ENCODE measurements at places on chromosomes 11 and 22.

DNA sequence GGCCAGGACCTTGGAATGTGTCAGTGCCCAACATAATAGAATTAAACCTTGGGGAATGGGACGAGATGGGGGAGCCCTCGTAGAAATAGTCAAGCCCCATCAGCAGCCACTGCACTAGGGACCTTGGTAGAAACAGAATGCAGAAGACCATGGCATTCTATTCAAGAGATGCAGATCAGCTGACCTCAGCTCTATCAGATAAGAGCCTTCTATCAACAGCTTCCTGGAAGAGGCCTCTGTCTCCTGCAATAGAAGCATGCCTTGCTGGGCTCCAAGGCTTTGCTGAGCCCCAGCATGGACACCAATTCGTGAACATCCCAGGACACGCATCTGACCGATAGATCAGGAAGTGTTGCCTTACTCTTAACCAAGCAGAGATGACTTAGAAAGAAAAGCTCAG is 27.5 kb upstream of the FLI1 start:
- DNase-seq = no peak

DNA sequence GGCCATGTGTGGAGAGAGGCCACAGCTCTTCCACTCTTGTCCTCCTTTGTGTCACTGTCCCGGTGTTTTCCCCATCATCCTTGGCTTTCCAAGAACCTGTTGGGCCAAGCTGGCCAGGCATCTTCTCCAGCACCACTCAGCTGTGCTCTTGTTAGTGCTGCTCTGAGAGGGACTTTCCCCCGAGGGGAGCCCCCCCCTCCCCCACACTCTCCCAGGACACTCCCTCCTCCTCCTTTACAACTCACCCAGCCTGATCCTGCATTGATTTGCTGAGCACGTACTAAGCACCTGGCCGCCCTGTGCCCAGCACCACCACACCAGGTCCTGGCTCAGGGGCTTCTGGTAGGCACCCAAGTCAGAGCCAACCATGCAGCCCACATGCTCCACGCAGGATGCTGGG is 13.2 kb downstream of the TP53AIP1 start:
- DNase-seq = peak; percentile 45

GRCh38 chr22:24437741-24438328 is 10.4 kb downstream of the ADORA2A start:
- DNase-seq = no peak

DNA sequence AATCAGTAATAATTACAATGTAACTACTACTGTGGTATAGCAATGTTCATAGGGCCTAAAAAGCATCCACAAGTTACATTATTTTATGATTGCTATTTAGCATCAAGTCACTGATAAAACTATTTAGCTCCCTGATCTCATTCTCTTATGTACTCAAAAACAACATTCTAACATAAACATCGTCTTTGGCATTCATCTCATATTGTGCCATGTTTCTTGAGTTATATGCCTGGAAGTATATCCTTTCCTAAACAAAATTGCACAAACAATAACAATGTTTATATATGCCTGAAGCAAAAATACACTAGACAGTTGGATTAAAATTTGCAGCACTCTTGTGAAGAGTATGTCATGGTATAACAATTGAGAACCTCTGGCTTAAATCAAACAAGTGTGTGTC is 34.1 kb downstream of the HORMAD2 start:
- DNase-seq = no peak

DNA sequence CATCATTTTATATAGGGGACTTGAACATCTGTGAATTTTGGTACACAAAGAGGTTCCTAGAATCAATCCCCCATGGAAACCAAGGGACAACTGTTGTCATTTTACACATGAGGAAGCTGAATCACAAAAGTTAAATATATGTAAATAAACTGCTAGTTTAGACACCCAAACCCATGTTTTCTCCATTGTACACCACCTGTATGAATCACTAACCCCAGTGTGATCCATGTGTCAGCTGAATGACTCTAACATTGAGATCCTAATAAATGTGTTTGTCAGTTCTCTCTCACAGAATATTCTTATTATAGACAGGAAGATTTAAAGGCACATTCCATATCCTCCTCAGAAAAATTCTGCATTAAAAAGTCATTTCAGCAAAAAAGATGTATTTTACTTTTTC is 83.3 kb downstream of the ATG16L2 start:
- DNase-seq = no peak

All from GM23338 (cell line).